ENCODE measurements at places on chromosomes 11 and 22. TPM values are rescaled to one million over a fixed set of nuclear protein-coding genes. Genes with fewer than 3 reads are reported as not detected.

DNA sequence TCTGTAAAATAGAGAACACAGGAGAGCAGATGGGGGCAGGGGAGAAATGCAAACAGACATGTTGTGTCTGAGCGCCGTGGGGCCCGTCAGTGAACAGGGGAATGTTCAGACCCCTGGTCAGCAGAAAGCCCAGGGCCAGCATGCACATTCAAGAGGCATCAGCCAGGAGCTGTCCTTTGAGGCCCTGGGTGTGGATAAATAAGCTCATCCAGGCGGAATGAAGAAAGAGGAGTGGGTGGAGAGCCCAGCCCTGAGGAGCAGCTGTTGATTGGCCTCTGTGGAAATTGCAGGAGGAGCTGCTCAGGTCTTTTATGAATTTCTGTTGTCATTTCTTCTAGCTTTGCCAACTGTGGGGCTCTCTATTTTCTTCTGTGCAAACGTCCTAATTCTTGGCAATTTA lies 49.7 kb upstream of the CECR2 start:
- H3K27ac ChIP-seq = no peak overlapping the region
- no peaks in the 10 kb centered on the region for H3K27me3 ChIP-seq
- no peak for DNase-seq
- no peaks in the 10 kb centered on the region for H3K36me3 ChIP-seq
- no peak overlapping the region for H3K4me3 ChIP-seq

- no peaks in the 10 kb centered on the region for H3K27me3 ChIP-seq
- no peak overlapping the region for H3K27ac ChIP-seq
- no peak for DNase-seq
- H3K4me1 ChIP-seq = no peaks in the 10 kb centered on the region
- H3K36me3 ChIP-seq = no peaks in the 10 kb centered on the region
Observed at GRCh38 chr11:56782167-56782847, 33.8 kb upstream of the OR9G4 start.

The ENTHD1 gene
- total RNA-seq = 0.64 TPM

The HDHD5 gene
- 43.7 TPM for total RNA-seq

DNA sequence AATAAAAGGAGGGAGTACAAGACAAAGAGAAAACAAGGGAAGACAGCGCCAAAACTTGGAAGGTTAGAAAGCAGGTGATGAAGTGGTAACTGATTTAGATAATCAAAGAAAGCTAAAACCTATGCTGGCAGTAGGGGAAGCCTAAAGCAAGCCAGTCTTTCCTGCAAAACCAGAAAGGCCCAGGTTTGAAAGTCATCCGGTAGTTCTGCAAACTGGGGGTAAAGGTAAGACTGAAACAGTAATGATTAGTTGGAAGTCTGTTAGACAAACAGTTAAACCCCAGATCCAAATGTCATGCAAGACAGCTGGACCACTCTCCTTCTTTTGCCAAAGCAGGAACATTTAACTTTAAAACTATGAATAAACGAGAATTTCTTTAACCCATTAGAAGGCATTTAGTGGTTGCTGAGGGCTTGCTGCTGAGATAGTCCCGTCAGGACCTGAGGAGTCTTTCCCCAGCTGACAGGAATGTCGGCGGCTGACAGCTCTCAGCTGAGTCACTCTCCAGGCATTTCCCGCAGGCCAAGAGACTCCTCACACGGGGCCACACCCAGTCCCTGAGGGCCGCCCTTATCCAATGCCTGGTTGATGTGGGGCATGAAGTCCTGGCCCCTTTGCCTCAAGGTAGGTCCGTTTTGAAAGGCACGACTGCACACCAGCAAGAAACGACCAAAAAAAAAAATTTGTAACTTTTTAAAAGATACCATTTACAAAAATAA lies 36.3 kb upstream of the CFAP300 start:
- no peak overlapping the region for H3K27ac ChIP-seq
- no peaks in the 10 kb centered on the region for H3K4me1 ChIP-seq
- no peaks in the 10 kb centered on the region for H3K36me3 ChIP-seq
- DNase-seq = no peak
- no peak overlapping the region for H3K4me3 ChIP-seq

GRCh38 chr11:69674267-69674885 lies 777 bp downstream of the LTO1 start:
- H3K36me3 ChIP-seq = peaks cover 6% of the 10 kb centered on the region
- peak overlapping the region; percentile 90 for H3K4me3 ChIP-seq
- H3K4me1 ChIP-seq = peaks cover 24% of the 10 kb centered on the region
- DNase-seq = peak; percentile 20
- peak overlapping the region; percentile 77 for H3K27ac ChIP-seq

DNA sequence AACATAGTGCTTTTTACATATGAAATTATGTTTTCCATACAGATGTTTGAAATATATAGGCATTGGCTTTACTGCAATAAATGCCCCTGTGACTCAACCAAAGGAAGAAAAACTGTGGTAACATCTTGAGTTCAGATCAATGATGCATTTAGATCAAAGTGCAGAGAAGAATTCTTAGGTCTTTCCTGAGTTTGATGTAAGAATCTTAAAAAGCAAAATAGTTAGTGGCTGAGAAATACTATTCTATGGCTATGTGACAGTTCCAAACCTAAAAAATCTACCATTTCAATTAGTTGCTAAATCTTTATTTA lies 93.7 kb downstream of the SOX6 start:
- no peaks in the 10 kb centered on the region for H3K27me3 ChIP-seq
- no peaks in the 10 kb centered on the region for H3K36me3 ChIP-seq
- H3K4me1 ChIP-seq = no peaks in the 10 kb centered on the region
- DNase-seq = no peak
- H3K27ac ChIP-seq = no peak overlapping the region
- no peak overlapping the region for H3K4me3 ChIP-seq

- no peaks in the 10 kb centered on the region for H3K27me3 ChIP-seq
- H3K4me1 ChIP-seq = no peaks in the 10 kb centered on the region
- H3K27ac ChIP-seq = no peak overlapping the region
- H3K36me3 ChIP-seq = peaks cover 8% of the 10 kb centered on the region
- H3K4me3 ChIP-seq = no peak overlapping the region
Observed at GRCh38 chr22:38097557-38098409, 12.7 kb downstream of the BAIAP2L2 start.

The ELMOD1 gene
- total RNA-seq = not detected

The STK33 gene
- 1.1 TPM for total RNA-seq

- H3K27ac ChIP-seq = peak overlapping the region; percentile 66
- H3K36me3 ChIP-seq = no peaks in the 10 kb centered on the region
- H3K27me3 ChIP-seq = no peaks in the 10 kb centered on the region
- peak; percentile 63 for DNase-seq
- H3K4me1 ChIP-seq = peaks cover 7% of the 10 kb centered on the region
Observed at GRCh38 chr22:42856179-42856864, 751 bp downstream of the ARFGAP3 start.

The HTATIP2 gene
- 80.7 TPM for total RNA-seq

The SEZ6L gene
- not detected for total RNA-seq
